ENCODE measurements at places on chromosomes 2 and 18. TPM values are rescaled to one million over a fixed set of nuclear protein-coding genes. Genes with fewer than 3 reads are reported as not detected.

CRYGC gene
- polyA plus RNA-seq = not detected

DNA sequence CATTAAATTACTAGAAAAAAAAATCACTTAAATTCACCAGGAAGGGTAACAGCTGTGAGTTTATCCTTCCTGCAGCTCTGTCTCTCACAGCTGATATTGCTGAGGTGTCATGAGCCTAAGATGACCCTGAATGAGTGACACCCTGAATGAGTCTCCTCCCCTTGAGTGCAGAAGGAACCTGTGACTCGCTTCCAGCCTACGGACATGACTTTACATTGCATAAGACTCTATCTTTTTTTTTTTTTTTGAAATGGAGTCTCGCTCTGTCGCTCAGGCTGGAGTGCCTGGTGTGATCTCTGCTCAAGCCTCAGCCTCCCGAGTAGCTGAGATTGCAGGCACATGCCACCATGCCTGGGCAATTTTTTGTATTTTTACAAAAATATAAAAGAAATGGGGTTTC lies 14.1 kb downstream of the MRO start:
- no peak for DNase-seq

DNA sequence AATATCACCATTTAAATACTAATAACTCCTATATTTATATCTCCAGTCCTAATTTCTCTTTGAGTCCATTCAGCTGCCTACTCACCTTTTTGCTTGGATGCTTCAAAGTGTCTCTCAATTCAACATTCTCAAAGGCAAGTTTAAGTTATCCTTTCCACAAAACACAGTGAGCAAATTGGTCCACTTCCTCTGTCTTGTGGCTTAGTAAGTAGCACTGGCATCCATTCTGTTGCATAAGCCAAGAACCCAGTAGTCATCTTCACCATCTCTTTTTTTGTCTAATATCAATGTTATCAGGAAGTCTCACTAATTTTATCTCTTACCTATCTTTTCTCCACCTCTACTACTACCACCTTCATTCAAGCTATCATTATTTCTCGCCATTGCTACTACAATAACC lies 27.4 kb upstream of the IL1RL1 start:
- no peak for DNase-seq

GRCh38 chr18:57539702-57540101 lies 46.8 kb downstream of the FECH start:
- DNase-seq = no peak

ITGB6 gene
- 174 TPM for polyA plus RNA-seq

IL37 gene
- 0.73 TPM for polyA plus RNA-seq

DNA sequence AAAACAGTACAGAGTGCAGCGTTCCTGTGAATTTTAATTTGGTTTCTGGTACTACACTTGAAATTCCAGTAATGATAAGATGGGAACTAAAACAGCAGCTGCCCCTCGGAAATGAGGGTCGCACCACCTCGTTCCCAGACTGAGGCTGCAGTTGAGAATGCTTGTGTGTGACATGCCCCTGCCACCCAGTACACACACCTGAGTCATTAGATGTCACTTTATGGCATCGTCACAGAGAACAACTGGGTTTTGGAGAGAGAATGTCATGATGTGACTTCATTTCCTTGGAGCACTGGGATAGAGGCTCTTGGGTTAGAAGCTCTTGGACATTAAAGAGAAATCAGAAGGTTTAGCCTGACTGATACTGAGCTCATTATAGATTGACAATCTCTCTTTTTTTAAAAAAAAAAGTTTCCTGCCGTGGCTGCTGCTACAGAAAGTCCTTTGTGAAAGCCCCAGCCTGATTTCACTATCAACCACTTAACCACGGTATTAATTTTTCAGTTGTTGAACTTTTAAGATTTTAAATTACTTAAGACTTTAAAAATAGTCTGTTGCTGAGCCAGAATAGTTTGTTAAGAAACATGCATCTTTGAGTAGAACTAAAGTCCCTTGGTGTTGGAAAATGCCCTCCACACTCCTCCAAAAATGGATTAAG lies 24.5 kb downstream of the BCL2L11 start:
- DNase-seq = no peak

DNA sequence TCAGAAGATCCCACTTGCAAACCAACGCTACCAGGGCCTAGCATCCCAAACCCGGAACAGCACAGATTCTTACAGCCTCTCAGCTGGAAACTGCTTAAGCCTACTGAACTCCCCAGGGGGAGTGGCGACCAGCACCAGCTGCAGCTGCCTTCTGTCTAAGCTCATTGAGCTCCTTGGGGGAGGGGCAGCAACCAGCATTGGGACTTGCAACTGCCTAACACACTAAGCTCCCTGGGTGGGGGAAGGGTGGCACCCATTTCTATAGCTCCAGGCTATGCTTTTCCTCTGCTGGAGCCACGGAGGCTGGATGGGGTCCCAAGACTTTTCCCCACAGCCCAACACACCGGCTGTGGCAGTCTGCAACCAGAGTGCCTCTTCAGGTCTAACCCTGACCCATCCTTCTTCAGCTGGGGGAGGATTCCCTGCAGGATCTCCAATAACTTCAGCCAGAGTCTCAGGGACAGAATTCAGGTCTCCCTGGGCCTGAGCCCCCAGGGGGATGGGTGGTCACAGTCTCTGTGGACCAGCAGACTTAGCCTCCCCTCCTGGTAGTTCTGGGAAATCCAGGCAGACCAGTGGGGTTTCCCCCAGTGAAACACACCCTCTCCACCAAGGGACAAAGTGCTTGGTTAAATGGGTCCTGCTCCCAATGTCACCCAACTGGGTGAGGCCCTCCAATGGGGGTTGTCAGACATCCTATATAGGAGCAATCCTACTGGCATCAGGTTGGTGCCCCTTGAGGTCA lies 45.9 kb upstream of the ITGA4 start:
- no peak for DNase-seq

DNA sequence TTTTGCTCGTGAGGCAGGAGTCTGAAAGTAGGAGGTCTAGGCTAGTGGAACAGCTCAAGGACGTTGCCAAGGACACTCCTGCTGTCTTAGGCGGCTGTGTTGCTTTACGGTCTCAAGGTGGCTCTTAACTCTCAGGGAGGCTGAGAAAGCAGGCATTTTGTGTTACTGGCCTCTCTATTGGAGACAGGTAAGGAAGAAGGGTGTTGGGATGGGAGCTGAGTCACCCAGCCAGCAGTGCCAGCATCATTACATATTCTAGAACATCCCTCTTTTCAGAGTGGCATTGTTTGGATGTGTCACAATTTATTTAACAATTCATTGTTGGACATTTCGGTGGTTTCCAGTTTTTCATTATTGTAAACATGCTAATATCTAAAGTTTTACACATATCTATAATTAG lies 30.8 kb upstream of the TMEM214 start:
- no peak for DNase-seq

- DNase-seq = no peak
Measured at GRCh38 chr2:164008752-164009151, 272.9 kb upstream of the FIGN start.

- DNase-seq = no peak
Measured at GRCh38 chr2:24558781-24559472, 67.9 kb downstream of the NCOA1 start.

LRRC30 gene
- not detected for polyA plus RNA-seq

RAB6C gene
- not detected for polyA plus RNA-seq

GRCh38 chr2:62972601-62973000 lies 78.0 kb upstream of the OTX1 start:
- no peak for DNase-seq

MOGAT1 gene
- polyA plus RNA-seq = not detected

DNA sequence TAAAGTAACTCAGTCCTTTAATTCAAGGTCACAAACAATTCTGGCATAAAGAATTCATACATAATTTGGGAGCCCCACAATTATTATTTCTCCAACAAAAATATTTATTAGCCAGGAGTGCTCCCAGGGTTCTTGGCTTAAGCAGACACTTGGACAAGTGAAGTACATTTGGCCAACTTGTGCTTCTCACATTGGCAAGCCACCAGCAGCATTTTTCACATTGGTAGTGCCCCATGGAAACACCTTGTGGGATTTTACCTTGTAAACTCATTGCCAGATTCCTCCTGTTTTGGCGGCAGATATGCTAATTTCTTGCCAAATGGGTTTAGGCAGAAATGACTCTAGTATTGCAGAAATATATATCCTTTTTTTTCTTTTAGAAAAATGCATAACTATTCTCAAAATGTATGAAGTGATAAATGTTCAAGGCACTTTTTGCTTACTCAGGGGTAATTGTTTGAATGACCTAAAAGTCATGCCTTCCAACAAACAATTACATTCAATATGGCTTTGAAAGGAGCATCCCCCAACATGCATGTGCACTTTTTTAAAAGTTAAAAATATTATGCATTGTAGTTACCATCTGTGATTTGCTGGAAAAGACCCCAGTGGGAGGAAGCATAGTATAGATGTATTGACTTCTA lies 113.5 kb downstream of the CSRNP3 start:
- no peak for DNase-seq

DNA sequence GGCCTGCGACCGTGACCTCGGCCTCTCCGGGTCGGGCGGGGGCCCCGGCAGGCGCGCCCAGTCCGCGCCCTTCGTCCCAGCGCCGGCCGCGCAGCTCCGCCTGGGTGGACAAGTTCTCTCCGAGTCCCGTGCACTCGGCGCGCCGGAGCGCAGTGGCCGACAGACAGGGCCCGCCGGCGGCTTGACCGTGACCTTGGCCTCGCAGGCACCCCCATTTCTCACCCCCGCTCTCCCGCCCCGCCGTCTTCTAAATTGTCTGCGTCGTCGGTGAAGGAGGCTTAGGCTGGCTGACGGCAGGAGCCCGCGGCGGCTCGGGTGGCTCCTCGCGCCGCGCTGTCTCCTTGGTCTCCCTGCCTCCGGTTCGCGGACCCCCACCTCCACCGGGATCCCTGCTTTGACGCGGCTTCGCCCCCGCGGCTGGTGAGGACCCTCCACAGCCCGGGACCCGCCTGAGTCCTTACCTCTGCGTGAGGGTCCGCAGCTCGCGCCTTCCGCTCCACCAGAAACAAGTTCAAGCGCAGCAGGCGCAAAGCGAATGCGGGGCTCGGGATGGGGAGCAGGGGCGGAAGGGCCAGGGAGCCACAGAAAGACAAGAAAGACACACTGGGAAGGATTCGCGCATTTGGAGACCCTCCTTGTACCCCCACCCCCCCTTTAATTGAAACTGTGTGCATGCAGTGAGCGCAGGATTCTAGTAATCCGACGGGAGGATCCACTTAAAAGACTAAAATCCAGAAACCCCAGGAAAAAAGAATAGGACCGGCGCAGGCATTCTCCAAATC lies 4.0 kb downstream of the PTGR3 start:
- DNase-seq = no peak

PARD3B gene
- 1.2 TPM for polyA plus RNA-seq

OSBPL6 gene
- polyA plus RNA-seq = 8.2 TPM

DNA sequence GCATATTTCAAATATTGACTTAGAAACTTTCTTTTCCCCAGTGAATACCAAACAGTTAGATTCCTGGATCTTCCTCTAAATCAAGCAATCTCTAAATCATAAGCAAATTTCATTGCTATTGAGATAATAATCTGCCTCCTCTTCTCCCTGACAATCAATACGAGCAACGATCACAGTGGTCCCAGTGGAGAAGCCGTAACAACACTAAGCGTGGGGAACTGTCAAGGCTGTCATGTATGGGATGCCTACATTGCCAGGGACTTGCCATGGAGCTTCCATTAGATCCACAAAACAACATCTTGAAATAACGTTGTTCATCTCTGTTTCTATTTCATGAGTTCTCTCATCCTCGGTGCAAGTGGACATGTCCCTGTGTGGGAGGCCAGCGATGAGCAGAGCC lies 61.3 kb downstream of the SNTG2 start:
- DNase-seq = no peak

C2orf69 gene
- polyA plus RNA-seq = 8.6 TPM

MYOM1 gene
- polyA plus RNA-seq = 0.01 TPM

DNA sequence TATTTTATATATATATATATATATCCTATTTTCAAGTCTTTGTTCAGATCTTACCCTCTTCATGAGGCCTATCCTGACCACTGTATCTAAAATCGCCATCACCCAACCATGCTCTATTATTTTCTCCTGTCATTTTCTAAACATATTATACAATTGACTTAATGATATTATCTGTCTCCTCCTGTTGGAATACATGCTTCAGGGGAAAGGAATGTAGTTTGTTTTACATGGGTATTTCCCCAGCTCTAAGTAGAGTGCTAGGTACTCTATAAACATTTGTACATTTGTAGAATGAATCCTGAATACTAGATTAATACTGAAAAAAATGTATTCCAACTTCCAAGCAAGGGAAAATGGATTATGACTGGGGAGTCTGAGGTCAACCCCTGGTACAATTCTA lies 26.2 kb downstream of the TTC21B start:
- DNase-seq = no peak

IL36B gene
- 0.14 TPM for polyA plus RNA-seq

GRCh38 chr2:213101692-213102460 lies 49.5 kb downstream of the IKZF2 start:
- no peak for DNase-seq

DNA sequence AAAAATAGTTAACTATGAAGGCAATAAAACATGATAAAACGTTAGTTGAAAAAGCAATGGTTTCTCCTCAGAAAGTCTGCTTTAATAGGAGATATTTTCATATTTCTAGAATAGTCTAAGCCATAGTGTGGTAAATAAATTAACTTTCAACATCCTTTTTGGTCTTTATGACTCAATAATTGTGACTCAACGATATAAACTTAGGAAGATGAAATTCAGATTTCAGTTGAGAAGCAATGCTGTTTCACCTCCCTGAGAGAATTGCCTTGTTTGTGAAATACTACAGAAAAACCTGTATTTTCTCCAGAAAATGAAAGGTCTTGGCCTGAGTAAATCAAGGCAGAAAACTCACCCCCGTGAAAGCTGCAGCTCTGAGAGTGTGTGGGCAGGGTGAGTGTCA lies 166.9 kb downstream of the ETAA1 start:
- DNase-seq = no peak

DNA sequence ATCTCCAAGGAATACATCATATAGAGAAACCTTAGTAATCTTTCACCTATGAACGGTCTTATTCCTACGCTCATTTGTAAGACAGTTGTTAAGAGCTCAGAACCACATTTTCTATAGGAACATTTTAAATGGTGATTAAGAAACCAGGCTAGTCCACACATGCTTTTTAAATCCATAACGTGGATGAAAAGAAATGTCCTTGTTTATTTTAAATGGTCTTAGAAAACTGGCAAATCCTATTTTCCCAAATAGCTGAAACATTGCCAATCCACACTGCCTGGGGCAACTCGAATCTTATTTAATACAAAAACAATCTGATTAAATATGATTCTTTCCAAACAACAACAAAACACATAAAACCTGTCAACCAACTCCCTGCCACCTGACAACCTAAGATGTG lies 23.7 kb downstream of the METTL8 start:
- no peak for DNase-seq
